ENCODE measurements at places on chromosomes 12 and 14. TPM values are rescaled to one million over a fixed set of nuclear protein-coding genes. Genes with fewer than 3 reads are reported as not detected.

Gene GNB3
- not detected for total RNA-seq

Gene LRP6
- 32.2 TPM for total RNA-seq

Gene SLCO1B3
- 3.2 TPM for total RNA-seq

Gene RPS6KA5
- 3.8 TPM for total RNA-seq

Gene DTD2
- total RNA-seq = 12.3 TPM

Gene PROX2
- total RNA-seq = not detected

Gene BRMS1L
- 2.9 TPM for total RNA-seq

Gene SLCO1B1
- 0.36 TPM for total RNA-seq

Gene PIWIL1
- total RNA-seq = not detected

Gene KRT73
- total RNA-seq = not detected

Gene OR4E2
- not detected for total RNA-seq

Gene CNTN1
- not detected for total RNA-seq

DNA sequence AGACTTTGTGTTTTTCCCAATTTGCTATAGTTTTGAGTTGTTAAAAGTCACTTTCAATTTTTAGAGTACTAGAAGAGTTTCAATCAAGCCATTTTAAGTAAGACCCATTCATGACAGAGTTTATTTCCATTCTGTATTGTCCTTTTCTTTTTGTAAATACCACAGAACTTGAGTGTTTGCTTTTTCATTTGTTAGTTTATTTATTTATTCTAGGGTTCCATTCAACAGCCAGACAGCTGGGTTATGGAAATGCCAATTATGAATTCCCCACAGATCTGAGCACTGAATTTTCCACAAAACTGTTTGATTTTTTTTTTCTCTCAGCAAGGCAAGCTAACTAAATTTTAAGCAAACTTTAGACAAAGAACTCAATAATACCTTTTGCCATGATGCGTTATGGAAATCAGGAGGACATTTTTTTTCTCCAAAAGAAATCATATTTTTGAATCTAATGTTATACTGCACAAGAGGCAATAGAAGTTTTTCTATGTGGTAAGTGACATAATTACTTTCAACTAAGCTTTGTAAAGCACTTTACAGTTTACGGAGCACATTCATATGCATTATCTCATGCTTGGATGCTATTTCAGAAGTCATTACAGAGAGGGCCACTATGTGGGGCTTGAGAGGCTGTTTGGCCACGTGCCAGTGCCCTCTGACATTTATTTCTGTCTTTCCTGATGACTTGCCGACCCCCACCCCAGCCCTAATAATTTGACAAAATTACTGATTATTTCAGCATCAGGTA, 181.5 kb downstream of the VRK1 start:
- no peak for DNase-seq

DNA sequence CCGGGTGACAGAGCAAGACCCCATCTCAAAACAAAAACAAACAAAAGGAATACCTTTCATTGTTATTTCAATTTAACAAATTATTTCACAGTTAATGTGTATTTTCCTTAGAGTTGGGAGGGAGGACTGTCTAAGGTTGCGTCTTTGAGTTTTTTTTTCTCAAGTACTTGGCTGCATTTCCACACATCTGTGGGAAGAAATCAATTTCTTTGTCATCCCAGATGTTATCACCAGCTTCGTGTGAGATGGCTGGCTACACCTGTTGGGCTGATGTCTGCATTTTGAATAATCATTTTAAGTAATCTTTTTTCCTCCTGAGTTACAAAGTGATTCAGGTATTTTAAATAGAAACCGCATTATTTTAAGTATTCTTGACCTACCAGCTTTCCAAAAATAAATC, 59.4 kb downstream of the EML1 start:
- no peak for DNase-seq

GRCh38 chr12:66901138-66901932, 222.5 kb upstream of the GRIP1 start:
- DNase-seq = no peak

GRCh38 chr12:106091446-106091820, 47.3 kb downstream of the NUAK1 start:
- no peak for DNase-seq

- no peak for DNase-seq
These were observed 7.5 kb downstream of the ITPR2 start for GRCh38 chr12:26825459-26826016.

DNA sequence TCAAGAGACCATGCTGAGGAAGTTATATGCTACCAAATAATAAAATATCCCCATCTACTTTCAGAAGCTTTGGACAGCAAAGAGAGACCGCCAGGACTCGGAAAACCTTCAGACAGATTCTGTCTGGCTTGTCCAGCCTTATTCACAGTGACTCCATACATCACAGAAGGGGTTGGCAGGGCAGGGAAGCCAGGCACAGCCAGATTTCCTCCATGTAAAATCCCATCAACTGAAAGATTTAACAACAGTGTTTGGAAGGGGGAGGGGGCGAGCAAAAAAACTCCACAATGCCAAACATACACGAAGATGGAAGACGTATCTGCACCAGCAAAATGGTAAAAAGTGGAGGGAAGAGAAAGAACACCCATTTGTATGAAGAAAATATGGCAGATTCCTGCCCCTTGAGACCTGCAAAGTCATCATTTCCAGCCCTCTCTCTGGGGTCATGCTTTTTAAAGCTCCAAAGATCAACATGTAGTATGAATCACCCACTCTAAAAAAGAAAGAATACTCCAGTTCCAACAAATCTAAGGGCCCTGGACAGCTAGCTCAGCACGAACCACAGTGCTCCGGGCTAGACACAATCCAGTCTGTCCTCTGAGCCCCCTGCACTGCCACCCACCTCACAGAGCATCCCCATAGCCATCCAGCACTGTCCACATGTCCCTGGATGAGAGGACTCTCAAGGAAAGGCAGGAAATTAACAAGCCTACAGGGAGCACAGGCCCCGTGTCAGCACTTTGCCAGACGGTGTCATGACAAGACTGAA, 116.4 kb downstream of the DICER1 start:
- DNase-seq = no peak

- DNase-seq = no peak
These were observed 10.6 kb upstream of the ATF1 start for GRCh38 chr12:50753232-50753769.

- DNase-seq = peak; percentile 69
These were observed 39.6 kb downstream of the CCDC88C start for GRCh38 chr14:91377700-91378652.

DNA sequence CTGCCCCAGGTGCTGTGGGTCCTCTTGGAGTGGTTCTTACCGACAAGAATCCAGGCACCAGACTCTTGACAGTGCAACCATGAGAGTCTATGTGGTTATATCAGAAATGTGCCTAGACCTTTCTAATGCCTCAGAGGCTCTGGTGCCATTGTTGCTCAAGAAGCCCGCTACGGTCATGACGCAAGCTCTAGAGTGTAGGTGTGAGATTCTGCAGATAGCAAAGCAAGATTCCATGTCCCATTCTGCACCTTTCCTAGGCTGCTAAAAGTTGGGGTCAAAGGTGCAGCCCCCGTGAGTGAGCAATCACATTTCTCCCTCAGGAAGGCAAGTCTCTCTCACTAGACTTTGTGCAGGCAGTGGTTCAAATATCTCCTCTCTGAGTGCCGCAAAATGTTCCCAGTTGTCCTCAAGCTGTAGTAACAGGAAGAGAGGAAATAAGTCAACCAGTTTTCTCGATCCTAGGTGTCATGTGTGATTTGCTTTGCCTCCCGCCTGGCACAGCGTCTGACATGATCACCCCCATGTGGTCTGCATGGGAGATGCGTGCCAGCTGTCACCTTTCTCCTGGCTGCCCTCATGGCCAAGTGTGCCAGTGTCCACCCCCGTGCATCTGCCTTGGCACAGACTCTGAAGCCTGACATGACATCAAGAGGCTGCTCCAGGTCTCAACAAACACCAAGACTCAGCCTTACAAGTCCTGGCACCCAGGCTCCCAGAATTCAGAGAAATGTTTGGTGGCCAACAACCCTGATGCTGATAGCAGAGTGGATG, 122.5 kb upstream of the COCH start:
- DNase-seq = peak; percentile 2

- no peak for DNase-seq
These were observed 175.8 kb downstream of the PHETA1 start for GRCh38 chr12:111193067-111193466.

DNA sequence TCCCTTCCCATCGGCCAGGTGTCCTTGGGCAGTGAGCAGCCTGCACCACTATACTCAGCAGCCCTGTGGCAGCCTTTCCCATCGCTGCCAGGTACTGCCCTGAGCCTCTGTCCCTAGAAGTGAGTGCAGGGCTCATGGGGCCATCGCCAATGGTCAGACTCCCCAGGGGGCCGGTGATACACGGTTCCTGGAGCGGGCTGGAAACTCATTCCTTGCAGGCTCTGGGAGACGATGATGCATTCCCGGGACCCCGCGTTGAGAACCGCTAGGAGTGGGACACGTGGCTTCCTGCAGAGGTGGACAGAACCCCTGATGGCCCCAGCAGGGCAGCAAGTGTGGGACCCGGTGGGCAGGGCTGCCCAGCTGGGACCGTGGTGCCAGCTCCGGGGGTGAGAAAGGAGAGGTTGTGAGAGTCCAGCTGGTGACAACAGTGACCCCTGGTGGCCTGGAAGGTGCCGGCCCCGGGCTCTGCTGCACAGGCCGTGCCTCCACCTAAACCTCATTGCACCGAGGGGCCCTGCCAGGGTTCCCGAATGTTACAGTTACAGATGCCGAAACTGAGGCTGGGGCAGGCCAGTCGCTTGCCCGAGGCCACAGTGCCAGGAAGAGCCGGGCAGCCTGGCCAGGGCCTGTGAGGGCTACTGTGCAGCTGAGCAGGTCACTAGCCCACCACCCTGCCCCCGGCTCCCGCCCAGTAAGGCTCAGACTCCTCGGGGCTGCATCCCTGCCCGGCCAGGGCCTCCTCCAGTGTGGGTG, 33.8 kb downstream of the FBRSL1 start:
- DNase-seq = peak; percentile 59

DNA sequence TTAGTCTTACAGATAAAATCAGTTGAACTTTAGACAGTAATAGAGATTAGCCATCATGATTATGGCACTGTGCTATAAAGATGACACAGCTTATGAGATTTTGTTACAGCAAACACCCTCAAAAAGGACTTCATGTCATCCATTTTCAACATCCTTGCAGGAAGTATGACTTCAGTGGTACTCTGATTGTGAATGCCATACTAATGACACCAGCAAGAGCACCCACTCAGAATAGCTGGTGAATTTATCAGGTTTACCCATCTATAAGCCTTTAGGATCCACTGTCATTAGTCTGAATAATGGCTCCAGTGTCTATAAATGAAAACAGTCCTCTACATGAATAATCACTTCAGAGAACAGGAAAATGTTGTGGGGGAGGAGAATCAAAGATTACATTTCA, 615.2 kb downstream of the RPS29 start:
- DNase-seq = no peak

- no peak for DNase-seq
These were observed 327.5 kb upstream of the DIO2 start for GRCh38 chr14:80538633-80539375.

- no peak for DNase-seq
These were observed 541.2 kb downstream of the RPS29 start for GRCh38 chr14:49044981-49045380.

DNA sequence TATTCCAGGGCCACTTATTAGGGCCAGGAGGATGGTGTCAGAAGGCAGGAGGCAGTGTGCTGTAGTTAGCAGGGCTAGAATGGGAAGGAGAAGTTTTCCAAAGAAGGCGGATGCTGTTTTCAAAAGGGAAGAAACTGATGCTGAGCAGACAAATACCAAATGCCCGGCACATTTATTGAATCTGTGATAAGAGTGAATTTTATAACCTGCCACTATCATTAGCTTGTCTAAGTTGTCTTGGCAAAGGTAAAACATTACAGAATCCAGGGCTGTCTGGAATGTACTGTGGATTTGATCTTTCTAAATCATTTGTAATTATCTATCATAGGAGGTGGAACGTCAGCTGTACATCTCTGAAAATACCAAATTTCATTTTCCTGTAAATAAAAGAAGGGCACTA, 40.8 kb downstream of the NDUFA12 start:
- no peak for DNase-seq

DNA sequence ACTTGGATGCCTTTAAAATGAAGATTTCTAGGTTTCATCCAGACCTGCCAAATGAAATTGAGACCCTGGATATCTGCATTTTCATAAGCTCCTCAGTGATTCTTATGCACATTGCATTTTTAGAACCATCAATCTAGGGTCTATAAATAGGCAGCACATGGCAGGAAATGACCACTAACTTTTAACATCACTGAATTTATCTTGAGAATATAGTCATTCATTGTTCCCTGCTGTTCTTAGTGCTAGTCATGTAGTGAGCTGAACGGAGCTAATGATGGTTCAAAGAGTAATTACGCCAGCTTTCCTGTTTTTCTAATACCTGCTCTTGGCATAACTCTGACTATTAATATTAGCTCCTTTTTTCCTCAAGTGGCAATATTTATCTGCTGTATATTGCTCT, 91.6 kb downstream of the TPH2 start:
- DNase-seq = no peak

DNA sequence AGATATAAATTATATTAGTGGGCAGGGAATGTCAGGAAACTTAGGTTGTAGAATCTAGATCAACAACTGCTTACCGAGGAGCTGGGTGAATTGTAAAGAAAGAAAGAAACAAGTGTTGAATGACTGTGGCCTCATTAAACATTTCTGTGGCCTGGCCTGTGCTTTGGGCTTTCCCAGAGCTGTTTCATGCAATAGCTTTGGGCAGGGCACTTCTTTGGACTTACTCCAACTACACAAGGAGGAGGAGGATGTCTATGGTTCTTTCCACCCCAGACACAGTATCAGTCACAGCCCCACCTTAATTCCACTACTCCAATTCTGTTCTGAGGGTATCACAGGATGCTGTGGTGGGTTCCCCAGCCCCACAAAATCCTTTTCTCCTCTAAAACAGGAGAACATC, 38.0 kb downstream of the DPF3 start:
- DNase-seq = no peak

GRCh38 chr12:25052196-25052913, 103.5 kb upstream of the BCAT1 start:
- no peak for DNase-seq

DNA sequence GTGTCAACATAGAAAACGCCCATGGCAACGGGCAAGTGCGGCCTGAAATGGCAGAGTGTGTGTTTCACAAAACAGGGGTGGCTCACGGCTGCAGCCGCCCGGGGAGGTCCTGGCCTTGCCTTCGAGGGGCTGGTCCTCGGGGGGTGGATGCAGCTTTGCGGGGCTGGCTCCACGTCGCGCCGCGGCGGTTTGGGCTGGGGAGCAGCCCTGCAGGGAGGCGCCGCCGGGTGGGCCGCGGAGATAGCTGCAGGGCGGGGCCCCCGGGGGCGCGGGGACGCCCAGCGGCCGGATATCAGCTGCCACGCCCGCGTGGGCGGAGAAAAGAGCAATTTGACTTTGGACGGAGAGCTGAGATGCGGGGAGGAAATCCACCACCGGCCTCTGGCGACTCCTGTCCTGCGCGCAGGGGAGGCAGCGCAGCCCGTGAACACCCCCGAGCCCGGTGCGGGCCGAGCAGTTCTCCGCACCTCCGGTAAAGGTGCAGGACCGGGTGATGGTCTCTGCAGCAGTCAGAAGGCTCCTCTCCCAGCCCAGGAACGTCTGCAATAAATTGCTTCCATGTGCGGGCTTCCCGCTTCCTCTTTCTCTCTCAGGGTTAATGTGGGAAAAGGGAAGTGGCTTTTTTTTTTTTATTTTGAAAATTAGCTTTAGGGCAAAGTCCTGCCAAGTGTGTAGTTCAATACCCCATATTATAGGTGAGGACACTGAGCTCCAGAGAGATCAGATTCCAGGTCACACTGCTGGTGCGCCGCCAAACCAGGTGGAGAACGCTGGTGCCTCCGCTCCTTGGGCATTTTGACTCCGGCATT, 110.5 kb downstream of the ARF6 start:
- DNase-seq = peak; percentile 81
